SHP77 (cell line): ENCODE measurements at places on chromosomes 16 and 17.

- DNase-seq: peak; percentile 81
These were observed 454 bp downstream of the CCDC40 start for GRCh38 chr17:80036715-80037477.

- DNase-seq: no peak
These were observed 4.8 kb downstream of the KLHL11 start for GRCh38 chr17:41860254-41860931.

DNA sequence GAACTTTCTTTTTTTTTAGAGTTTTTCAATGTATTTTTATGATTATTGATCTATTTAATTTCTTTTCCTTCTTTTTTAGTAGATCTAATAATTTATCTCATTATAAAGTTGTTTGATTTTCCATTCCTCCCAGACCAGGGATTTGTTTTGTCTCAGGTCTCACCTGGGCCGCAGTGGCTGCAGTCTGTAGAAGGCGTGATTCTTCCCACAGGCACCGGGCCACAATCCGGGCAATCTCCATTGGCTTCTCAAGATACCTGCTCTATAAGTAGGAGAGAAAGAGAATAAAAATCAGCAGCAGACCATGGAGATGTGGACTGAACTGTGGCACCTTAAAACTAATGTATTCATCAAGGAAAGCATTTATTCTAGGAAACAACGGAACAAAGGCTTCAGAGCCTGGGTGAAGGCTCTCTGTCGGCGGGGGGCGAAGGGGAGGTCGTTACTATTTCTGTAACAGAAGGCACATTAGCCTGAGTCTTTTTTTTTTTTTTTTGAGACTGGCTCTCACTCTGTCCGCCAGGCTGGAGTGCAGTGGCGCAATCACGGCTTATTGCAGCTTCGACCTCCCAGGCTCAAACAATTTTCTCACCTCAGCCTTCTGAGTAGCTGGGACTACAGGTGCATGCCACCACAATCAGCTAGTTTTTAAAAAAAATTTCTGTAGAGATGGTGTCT is 42.7 kb downstream of the STAT3 start:
- DNase-seq: no peak

DNA sequence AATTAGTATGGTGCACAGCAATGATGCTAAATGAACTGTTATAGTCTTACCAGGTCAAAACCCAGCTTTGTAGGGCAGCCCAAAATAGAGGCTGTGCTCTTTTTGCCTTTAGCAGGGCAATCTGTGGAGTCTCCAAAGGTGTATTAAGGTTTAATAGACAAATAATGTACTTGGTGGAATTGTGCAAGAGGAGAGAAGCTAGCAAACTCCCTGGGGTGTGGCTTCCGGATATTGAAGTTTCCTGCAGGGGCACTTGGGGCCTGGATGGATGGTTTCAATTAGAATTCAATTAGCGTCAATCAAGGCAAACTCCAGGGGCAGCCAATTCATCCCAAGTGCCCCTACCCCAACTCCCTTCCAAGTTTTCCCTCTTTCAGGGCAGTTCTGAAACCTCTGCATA is 285.8 kb downstream of the UTP18 start:
- no peak for DNase-seq

- no peak for DNase-seq
These were observed 16.5 kb downstream of the PSME3IP1 start for GRCh38 chr16:57169327-57169726.

- DNase-seq: no peak
These were observed 264.5 kb downstream of the CDH11 start for GRCh38 chr16:64857411-64857810.

- no peak for DNase-seq
These were observed 480.1 kb downstream of the SOX9 start for GRCh38 chr17:72600934-72601333.

- DNase-seq: no peak
These were observed 54.0 kb upstream of the ZNF750 start for GRCh38 chr17:82893779-82894178.

DNA sequence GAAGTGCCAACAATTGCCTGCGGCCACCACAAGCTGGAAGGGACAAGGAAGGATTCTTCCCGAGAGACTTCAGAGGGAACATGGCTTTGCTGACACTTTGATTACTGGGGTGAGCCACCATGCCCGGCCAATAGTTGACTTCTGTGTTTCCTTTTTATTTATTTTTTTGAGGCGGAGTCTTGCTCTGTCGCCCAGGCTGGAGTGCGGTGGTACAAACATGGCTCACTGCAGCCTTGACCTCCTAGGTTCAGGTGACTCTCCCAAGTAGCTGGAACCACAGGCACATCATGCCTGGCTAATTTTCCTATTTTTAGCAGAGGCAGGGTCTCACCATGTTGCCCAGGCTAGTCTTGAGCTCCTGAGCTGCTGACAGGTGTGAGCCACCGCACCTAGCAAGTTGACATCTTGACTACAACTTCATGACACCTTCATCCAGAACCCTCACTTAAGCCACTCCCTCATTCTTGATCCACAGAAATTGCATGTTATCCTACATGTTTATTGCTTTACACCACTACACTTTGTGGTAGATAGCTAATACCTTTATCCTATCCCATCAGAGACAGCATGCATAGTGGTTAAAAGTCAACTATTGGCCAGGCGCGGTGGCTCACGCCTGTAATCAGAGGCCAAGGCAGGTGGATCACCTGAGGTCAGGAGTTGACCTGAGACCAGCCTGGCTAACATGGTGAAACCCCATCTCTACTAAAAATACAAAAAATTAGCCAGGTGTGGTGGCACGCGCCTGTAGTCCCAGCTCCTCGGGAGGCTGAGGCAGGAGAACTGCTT is 16.1 kb upstream of the GPRC5C start:
- DNase-seq: no peak

- DNase-seq: no peak
These were observed 64.5 kb downstream of the NDE1 start for GRCh38 chr16:15714393-15715172.

DNA sequence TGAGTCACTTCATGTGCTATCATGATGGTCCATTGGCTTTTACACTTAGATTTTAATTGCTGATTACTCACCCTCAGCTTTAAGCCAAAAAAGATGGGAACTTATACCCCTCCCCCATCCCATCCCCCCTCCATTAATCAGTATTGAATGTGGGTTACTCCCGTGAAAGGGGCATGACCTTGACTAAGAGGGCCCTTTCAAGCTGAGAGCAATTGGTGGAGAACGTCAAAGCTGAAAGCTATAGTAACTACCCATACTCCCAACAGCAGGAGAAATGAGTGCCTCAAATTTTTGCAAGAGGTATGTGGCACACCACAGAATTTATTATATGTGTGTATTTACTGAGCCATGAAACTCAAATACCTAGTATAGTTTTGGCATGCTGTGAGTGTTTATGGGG is 99.7 kb upstream of the CDH8 start:
- DNase-seq: no peak

- DNase-seq: no peak
These were observed 226.7 kb upstream of the HSBP1 start for GRCh38 chr16:83581082-83581481.

DNA sequence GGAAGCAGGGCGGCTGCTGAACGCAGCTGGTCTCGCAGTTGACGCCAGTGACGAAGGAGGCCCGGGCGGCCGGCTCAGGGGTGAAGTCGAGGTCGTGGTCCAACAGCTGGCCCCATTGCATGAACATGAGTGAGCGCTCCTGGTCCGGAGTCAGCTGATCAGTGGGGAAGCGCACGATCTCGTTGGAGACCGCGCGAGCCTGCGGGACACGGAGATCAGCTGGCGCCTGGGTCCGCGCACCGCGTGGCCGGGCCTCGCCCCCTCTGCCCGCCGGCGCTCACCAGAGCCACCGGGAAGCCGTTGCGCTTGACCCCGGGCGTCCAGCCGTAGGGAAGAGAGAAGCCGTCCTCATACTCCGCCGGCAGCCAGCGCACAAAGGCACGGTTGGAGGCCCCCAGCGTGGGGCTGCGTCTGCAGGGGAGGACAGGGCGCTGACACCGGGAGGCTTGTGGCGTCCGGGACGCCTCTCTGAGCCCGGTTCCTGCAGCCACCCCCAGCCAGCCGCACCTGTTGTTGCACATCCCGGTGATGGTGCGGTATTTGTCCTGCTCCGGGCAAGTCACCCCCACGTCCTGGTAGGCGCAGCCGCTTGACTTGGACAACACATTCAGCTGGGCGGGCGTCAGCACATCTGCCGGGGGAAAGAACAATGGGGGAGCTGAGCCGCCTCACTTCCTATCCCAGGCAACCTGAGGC is 1.6 kb downstream of the MPO start:
- DNase-seq: no peak

- no peak for DNase-seq
These were observed 15.5 kb downstream of the AXIN2 start for GRCh38 chr17:65545705-65546523.

GRCh38 chr17:32497431-32498205 is 10.8 kb downstream of the CDK5R1 start:
- DNase-seq: no peak

DNA sequence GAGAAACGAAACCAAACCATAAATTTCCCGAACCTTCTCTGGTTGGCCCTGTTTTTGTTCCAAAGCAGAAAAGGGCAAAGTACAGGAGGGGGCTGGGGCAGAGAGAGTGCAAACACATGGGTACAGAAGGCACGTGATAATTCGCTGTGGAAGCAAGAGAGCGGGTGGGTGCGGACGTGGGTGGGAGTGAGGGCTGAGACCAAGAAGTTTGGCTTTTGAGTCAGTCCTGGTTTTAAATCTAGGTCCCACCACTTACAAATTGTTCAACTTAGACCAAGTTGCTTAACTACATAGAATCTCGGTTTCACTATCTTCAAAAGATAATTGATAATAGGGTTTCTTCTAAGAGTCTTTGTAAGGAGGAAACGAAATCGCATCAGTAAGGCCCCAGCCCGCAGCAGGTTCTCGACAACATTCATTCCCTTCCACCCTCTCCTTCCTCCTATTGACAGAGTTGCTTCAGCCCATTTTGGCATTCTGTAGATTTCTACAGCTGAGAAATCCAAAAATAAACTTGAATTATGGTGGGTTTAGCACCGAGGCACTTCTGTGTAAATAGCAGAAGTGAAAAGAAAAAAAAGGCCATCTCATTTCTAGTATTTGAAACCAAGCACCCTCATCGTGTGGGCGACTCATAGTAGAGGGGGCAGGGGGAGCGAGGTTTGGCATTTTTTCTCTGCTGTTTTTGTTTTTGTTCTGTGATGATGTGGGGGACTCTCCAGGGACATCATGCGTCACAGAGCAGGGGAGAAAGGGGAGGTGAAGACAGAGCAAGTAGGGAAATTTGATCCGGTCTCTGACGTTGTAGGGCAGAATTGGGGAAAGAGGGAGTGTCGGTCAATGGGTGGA is 33.6 kb upstream of the CCR7 start:
- no peak for DNase-seq

- no peak for DNase-seq
These were observed 31.8 kb upstream of the AXIN2 start for GRCh38 chr17:65593092-65593854.

DNA sequence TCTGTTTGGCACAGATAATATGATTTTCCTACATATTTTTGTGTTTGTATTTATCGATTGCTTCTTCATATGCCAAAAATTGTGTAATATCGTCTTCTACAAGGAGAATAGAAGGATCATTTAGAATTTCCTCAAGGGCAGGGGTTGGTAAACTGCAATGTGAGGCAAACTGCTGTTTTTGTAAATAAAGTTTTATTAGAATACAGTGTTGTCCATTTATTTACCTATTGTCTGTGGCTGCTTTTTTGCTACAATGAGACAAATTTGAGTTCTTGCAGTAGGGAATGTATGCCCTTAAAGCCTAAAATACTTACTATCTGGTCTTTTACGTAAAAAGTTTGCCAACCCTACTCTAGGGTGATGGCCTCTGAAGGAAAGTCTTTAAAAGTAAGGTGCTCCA is 509.5 kb downstream of the TMEM114 start:
- no peak for DNase-seq

GRCh38 chr16:68892214-68892613 is 48.9 kb downstream of the TANGO6 start:
- no peak for DNase-seq

DNA sequence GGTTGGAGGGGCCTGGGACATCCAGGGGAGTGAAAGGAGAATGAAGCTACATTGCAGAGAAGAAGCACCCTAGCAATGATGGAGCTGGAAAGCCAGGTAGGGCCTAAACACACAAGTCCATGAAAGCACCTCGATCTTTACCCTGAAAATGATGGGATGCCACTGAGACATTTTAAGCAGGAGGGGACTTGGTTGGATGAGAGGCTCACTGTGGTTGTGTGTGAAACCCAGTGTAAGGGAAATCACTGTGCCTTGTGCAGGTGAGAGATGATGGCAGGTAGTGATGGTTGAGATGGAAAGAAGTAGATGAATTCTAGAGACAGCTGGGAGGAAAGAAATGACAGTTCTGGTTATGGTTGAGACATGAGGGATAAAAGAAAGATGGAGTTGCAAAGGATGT is 132.9 kb upstream of the CACNG3 start:
- no peak for DNase-seq

- peak; percentile 75 for DNase-seq
These were observed 26.5 kb upstream of the ADGRG1 start for GRCh38 chr16:57601801-57602478.

DNA sequence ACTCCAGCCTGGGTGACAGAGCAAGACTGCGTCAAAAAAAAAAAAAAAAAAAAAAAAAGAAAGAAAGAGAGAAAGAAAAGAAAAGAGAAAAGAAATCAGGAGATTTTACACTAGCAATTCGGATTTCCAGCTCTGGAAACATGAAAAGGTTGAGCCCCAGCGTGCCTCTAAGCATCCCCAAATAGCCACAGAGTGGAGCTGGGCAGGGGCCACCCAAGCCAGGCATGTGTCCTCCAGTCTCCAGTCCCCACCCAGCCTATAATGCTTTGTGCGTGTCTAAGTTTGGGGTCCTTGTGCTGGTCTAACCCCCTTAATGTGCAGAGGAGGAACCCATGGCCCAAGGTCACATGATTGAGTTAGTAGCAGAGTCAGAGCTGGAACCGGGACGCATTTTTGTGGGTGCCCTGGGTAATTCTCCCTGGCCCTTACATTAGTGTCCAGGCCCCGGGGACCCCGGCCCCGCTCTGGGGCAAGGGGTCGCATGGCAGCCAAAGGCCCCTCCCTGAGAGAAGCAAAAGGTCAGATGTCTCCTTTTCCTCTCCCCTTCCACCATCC is 19.9 kb downstream of the ADAM11 start:
- DNase-seq: no peak

- no peak for DNase-seq
These were observed 17.1 kb upstream of the FLCN start for GRCh38 chr17:17254036-17254435.

DNA sequence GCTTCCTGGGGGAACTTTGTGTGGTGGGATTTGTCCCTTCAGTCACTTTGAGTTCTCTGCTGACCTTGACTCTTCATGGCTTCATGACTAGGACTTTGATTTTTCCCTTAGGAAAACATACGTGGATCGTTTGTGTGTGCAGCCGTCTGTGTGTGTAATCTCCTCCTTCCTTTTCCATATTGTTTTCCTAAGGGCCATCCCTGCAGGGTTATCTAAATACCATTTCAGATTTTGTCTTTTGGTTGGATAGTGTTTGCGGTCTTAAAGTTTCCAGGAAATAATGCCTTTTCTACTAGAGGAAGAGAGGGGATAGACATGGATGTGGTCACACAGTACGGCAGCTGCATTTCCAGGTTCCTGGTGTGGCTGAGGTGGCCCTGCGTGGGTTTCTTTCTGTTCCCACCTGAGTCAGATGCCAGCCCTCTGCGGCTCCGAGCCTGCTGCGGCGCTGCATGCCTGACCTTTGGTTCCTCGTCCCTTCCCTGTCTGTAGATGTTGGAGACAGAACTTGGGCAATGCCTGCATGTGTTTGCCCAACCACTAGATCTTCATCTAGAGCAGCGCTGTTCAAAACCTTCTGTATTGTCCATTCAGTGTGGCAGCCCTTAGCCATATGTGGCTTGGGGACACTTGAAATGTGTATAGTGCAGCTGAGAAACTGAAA is 72.0 kb upstream of the LGALS9 start:
- no peak for DNase-seq

- DNase-seq: no peak
These were observed 125.9 kb downstream of the OR1D5 start for GRCh38 chr17:2937331-2938003.
